Activated CD8-positive, alpha-beta memory T cell treated with anti-CD3 and anti-CD28 coated beads for 1 hour (primary cell): ENCODE measurements at places on chromosomes 3 and 15.

- no peak for DNase-seq
These were observed 395 bp downstream of the ZFAND6 start for GRCh38 chr15:80059786-80060355.

DNA sequence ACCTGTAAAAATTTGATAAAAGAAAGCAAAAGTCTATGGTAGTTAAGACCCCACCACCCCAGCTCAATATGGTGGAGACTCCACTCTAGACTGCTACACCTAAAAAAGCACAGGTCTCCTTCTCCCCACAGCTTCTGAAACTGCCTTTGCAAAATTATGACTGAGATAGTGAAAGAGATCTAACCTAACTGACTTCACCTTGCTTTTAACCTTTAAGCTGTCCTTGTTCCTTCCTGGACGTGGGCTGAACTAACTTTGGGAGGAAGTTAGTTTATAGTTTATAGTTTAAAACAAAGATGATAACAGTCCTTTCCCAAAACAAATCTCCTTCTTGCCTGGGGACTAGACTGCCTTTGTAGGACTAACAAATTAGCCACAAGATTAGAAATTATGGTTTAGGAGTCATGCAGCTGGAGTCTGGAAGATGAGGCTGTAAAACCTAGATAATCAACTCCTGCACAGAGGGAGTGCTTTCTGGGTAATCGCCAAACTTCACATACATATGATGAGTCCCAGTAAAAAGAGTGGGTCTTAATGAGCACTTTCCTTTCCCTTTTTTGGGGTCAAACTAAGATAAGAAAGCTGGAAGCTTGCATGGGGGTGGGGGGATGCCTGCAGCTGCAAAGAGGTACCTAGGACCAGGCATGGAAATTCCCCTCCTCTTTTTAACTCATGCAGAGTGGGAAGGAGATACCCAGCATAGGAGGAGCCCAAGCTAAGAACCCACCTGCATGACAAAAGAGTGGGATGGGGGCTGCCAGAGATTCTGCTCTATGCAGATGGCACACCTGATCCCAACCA lies 17.5 kb downstream of the CCR8 start:
- no peak for DNase-seq

DNA sequence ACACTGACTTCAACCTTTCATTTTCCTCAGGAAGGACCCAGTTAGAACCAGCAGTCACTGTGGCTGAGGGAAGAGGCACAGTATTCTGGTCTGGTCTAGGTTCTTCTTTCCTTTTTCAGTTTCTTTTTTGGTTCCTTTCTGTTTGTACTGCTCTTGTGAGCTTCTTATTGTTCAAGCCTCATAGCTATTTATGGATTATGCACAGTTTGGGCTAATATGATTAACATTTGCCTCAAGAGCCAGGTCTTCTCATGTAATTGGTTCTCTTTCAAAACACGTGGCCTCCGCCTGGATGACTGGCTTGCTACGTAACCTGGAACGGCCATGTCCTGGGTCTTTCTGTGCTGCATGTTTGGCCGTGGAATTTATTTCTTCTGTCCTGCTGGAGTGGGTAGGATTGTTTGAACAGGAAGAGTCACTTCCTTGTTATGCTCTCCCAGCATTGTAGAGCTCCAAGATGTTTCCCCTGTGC lies 43.3 kb downstream of the RBMS3 start:
- DNase-seq = no peak

- no peak for DNase-seq
These were observed 334.7 kb upstream of the RASGRP1 start for GRCh38 chr15:38899300-38899699.

DNA sequence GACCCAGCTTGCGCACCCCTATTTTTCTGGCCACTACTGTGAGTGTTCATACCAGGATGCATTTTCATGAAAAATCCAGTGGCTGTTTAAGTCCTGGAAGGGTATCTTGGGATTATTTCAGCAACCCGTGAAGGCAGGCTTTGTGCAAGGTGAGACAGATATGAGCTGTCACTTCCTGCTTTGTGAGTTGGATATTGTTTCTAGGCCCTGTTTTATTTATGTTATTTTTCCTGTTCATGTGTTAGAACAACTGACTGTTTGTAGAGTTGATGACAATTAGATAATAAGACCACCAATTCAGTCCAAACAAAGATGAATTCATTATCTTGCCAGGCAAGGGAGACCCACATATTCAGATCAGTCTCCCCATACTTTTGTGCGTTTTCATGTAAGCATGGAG lies 42.5 kb downstream of the ZBTB38 start:
- no peak for DNase-seq

DNA sequence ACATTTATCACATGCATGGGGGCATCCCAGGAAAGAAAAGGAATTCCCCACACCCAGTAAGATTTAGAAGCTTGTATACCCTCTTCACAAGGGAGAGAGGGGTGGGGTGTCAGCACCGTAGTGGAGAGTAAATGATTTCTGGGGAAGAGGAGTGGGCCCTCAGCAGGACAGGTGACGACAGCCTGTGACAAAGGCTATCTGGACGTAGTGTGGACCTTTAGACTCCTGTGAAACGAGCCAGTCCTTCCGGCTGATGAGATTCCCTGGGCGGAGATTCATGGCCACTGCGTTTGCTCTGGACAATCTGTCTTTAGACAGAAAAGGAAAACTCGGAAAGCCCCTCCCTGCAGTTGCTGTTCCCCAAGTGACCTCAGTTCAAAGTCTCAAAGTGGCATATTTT lies 1.7 kb upstream of the FAM3D start:
- DNase-seq = no peak

DNA sequence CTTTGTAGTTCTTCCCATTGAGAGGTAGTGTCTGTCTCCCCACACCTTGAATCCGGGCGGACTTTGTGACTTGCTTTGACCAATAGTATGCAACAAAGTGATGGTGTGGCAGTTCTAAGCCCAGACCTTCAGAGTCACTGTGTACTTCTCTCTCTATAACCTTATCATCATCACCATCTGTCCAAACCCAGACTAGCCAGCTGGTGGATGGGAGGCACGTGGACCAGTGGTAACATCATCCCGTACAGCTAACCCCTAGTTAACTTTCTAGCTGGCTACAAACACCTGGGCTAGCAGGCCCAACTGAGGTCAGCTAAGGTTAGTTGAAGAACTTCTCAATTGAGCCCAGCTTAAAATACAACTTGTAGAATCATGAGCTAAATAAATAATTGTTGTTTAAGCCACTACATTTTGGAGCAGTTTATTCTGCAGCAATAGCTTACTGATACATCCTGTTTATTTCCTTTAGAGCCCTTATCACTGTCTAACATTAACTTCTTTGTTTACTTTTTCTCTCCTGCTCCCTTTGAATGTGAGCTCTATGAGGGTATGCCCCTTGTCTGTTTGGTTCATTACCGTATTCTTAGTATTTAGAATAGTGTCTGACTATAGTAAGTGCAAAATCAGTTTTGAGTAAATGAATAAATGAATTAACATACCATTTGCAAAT lies 11.5 kb upstream of the CCR9 start:
- DNase-seq = no peak

GRCh38 chr15:71333136-71333700 lies 217.9 kb downstream of the THSD4 start:
- no peak for DNase-seq

DNA sequence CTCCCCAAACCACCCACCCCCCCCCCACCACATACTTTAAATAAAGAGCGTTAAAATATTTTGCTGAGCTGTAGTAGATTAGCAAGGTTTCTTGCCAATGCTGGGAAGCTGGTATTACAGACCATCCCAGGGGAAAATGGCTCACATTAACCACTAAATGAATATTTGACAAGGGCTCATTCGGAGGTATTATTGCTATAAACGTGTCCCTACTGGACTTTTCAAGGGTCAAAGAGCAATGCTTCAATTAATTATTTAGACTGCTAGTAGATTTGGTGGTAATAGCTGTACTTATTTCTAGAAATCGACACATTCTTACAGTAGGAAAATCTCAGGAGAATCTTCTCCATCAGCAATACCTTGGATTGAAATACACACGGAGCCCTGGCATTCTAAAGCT lies 5.2 kb downstream of the SOX2 start:
- no peak for DNase-seq

DNA sequence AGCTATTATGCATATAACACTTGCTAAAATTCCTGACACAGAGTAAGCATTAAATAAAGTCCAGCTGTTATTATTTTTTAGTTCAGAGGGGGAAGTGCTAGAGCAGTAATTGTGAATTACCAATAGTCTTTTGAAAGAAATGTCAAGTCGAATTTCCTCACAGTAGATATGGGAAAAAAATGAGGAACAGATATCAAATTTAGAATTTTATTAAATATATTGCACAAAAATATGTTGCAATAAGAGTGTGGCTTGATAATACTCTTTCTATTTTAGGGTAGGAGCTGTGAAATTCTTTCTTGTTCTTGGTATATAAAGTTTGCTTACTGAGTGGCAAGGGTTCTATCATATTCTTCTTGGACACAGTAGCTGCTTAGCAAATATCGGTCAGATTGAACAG lies 181.3 kb downstream of the NFKBIZ start:
- no peak for DNase-seq

GRCh38 chr3:180882115-180882514 lies 30.4 kb upstream of the FXR1 start:
- DNase-seq = no peak

GRCh38 chr15:101242160-101242998 lies 9.5 kb downstream of the CHSY1 start:
- DNase-seq = no peak

DNA sequence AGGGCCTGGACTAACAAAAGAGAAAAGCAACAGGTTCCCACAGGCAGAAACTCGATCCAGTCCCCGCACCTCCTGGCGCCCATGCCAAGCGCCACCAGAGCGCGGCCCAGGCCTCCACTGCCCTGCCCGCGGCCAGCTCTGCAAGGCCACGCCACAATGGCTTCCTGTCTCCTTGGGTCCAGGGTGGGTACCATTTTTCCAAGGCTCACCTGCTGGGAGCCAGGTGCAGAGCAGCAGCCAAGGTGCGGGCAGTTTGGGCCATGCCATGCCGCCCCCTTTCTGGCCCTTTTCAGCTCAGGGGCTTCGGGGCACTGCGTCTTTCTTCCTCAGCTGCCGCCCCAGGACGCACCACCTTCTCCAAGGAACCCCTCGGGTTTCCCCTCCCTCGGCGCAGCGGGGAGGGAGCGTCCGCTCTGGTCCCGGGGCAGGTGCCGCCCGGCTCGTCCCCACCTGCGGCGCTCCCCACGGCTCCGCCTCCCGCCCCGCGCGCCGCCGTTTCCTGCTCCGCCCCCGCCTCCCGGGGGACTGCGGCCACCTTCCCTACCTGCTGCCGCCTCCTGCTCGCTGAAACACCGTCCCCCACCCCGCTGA lies at the start of gene ILDR1:
TSS of gene ILDR1 (minus strand) at position 437 of the 591 bp plus-strand sequence. CDS start at position 267, 170 bp downstream.
- DNase-seq = no peak

GRCh38 chr3:45817831-45818522 lies 21.6 kb upstream of the SLC6A20 start:
- DNase-seq = no peak

DNA sequence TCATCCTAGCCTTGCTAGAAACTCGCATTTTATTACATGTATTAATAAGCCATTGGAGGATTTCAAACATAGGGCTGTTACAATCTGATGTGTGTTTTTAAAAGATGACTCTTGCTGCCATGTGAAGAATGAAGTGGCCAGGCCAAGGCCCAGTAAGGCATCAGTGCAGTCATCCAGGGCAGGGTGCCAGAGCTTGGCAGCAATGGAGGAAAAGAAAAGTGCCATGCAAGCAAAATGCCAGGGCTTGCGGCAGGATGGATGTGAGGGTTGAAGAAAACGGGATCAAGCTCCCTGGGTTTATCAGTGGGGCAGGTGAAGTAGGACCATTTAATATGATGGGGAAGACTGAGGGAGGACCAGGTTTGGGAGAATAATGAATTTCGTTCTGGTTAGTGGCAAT lies 183.6 kb downstream of the MINAR1 start:
- no peak for DNase-seq

DNA sequence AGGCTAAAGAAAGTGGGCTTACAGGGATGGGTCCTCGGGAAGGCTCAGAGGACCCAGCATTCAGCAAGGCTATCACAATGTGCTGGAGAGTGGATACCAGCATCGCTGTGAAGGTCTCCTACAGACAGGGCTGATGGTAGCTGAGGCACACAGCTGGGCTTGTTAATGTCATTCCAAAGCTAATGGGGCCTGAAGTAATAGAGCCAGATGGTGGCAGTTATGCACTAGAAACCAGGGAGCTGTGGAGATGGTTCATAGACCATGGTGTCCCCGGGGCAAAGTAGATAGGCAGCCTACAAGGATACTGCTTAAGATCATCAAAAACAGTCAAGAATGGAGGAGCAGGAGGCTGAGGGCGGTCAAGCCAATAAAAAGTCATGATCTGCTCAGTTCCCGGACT lies 24.8 kb upstream of the BOC start:
- DNase-seq = no peak

DNA sequence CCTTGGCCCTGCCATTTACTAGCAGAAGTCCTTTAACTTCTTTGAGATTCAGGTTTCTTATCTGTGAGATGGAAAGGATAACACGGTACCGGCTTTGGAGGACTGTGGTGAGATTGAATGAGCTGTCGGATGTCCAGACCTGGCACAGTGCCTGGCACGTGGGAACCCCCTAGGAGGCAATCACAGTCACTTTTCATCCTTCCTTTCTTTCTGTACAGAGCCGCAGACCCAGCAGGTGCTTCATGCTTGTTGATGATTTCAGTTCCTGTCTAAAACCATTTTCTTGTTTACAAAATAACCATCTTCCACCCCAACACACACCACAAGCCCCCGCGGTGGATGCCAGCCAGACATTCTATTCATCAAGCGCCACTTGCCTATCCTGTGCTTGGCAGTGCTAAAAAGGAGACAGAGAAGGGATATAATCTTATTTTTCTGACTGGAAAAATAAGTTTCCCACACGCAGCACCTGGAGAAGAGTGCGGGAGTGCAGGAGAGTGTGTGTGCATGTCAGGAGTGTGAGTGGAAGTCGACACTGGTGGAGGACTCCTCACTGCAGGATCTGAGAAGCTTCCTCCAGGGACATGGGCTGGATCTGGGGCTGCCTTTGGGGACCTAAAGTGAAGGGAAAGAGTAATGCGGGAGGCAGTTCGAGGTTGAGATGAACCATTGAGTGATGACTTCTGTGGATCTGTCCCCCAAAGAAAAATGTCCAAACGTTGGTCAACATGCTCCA lies 85.7 kb downstream of the ST6GAL1 start:
- DNase-seq = no peak

GRCh38 chr3:164723396-164723795 lies 354.9 kb downstream of the SI start:
- DNase-seq = no peak

DNA sequence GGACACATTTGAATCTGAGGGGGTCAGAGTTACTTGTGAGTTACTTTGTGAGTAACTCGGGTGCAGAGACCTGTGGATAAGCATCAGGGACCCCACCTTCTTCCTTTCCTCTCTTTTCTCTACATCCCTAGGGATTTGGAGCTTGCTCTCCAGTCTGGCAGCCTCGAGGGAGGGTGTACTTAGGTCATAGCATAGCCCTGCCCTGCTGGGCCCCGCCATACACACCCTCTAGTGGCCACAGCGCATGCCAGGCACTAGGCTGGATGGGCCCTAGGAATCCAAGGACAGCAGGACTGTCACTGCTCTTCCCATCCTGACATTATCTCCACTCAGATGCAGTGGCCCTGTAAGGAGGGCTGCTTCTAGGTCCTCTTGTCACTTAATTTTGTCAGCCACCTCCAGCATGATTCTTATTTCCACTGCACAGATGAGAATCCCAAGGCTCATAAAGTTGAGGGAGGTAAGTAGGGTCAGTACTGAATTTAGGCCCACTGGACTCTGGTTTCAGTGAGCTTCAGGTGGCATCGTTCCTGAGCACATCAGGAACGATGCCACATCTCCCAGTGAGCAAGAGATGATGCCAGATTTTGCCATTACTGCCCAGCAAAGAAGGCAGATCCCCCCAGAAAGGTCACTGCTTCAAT lies 3.6 kb upstream of the SMAD6 start:
- DNase-seq = no peak
